Cortex of kidney (tissue), 1 donor: ENCODE measurements at places on chromosomes 5 and 9.

- DNase-seq, result no peak
Measured at GRCh38 chr9:16202221-16202620, 649.4 kb downstream of the CCDC171 start.

- no peak for DNase-seq
Measured at GRCh38 chr9:85453850-85454249, 287.9 kb downstream of the AGTPBP1 start.

DNA sequence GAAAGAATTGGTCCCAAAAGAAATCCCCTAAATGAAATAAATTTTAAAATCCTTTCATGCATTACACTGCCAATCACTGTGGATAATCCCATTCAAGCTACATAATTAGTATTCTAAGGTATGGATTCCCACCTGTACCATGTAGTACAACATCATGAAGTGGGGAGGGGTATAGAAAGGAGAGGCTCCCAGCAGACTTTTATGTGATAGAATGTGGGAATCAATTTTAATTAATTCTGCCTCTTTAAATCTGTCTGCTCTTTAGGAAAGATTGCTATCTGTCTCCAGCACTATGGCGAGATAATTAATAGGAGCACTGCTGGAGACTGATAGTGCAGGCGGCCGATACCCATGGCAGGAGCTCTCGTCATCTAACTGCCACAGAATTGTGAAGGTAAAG lies 95.4 kb downstream of the CDH12 start:
- no peak for DNase-seq

- no peak for DNase-seq
Measured at GRCh38 chr5:83145241-83145640, 67.9 kb downstream of the XRCC4 start.

DNA sequence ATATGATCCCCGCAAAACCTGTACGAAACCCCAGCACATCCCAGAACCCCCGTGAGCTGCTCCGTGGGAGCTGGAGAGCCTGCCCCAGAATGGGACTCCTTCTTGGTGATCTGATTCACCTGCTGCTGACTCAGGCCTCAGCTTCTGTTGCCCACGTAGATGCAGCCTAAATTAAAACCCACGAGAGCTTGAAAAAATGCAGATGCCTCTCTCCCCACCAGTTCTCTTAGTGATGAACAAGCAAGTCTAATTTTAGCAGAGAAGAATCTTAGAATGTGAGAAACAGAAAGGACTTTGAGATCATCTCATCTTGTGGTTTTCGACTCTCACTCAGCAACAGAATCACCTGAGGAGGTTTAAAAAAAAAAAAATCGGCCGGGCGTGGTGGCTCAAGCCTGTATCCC lies 57.6 kb downstream of the TMOD1 start:
- no peak for DNase-seq

- no peak for DNase-seq
Measured at GRCh38 chr9:79694676-79695400, 123.1 kb downstream of the TLE4 start.

DNA sequence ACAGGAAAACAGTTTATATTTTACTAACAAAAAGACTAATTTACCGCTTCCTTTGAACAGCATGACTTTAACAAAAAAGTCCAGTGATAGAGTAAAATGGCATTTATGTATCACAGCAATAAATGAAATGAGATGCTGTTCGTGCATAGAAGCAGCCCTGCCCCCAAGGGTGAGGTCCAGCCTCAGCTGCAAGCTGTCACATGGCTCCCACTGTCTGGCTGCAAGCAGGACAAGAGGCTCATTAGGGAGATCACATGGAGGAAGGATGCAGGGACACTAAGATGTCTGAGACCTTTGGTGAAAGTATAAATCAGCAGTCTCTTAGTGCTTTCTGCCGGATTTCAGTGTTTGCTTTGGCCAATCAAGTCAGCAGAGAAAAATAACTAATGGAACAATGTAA lies 23.0 kb downstream of the GDNF start:
- DNase-seq, result no peak

DNA sequence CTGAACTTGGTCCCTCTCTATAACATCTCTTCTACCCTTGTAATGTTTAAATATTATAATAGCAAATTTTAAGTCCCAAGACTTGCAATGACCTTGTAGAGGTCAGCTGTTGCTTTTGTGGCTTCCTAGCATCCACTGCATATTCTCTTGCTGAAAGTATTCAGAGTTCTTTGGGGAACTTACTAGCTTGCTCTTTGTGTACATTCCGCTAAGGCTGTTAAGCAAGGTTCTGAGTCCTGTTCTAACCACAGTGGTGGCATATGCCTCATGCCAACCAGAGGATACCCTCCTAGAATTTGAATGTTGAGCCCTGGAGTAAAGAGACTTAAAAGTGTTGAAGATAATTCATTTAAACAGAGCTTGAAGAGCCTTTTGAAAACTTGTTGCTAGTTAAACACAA lies 570.9 kb downstream of the TLE1 start:
- no peak for DNase-seq

GRCh38 chr5:61100437-61100836 lies 61.8 kb downstream of the SMIM15 start:
- DNase-seq, result no peak

GRCh38 chr5:143401227-143402016 lies 2.1 kb downstream of the NR3C1 start:
- DNase-seq, result no peak

- no peak for DNase-seq
Measured at GRCh38 chr5:142293486-142293885, 31.3 kb downstream of the SPRY4 start.

DNA sequence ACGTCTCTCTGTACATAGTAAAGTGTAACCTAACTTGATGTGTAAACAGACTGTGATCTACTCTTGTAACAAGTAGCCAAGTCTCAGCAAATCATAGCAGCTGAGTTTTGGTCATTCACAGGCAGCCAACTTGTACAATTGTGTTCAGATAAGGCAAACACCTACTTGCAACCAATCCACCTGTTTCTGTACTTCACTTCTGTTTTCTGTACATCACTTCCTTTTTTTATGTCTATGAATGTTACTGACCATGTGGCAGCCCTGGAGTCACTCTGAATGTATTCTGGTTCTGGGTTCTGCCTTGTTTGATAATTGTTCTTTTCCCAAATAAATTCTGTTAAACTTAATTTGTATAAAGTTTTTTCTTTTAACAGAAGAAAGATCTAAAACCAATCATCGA lies 26.0 kb downstream of the RLN2 start:
- no peak for DNase-seq

DNA sequence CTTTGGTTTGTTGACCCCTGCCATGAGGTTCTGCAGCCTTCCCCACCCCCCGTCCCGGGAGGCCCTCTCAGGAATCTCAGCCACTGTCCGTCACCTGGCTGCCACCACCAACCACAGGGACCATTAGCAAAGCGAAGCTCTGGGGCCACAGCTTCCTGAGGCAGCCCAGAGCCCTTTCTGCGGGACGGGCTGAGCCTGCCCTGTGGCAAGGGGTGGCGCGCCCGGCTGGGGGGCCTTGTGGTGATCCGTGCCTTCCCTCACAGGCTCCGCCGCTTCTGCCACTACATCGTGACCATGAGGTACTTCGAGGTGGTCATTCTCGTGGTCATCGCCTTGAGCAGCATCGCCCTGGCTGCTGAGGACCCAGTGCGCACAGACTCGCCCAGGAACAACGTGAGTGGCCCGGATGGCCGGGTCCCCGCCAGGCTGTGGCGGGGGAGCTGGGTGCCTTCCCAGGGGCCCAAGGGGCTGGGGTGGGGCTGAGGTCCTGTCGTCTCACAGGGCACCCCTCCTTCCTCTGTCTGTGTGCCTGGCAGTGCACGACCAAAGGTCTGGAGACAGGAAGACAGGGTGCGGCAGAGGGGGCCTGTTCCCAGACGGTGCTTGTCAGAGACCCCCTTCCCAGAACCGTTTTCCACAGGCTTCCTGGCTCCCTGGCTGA lies 169.2 kb downstream of the CACNA1B start:
- no peak for DNase-seq

DNA sequence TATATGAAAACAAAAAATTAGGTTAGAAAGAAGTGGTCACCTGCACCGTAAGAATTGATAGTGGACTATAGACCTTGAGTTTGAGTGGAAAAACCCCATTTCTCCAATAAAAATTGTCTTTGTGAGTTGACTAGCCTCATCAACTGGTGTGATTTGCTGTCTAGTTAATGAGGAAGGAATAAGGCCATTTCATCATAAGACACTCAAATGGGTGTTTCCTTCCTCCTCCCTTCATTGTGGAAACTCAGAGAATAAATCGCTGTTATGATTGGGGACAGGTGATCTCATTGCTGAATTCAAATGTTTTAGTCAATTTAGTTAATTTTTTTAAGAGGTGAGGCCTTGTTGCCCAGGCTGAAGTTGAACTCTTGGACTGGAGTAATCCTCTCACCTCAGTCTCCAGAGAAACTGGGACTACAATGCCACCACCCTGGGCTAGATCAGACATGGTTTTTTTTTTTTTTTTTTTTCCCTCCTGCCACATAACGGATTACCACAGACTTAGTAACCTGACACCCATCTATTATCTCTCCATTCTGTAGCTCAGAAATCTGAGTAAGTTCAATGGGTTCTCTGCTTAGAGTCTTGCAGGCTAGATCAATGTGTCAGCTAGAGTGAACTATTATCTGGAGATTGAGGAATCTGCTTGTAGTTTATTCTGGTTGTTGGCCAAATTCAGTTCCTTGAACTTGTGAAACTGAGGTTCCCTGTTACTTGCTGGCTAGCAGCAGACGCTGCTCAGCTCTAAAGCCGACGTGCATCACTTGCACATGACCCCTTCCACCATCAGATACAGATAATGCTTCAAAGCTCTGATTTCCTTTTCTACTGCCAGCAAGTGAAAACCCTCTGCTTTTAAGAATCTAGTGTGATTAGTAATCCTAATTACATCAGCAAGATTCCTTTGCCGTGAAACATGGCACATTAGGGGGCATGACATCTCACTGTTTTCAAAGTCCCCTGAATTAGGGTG lies 663.8 kb upstream of the CDH9 start:
- no peak for DNase-seq

GRCh38 chr5:151086905-151087360 lies 6.1 kb upstream of the TNIP1 start:
- DNase-seq, result no peak

DNA sequence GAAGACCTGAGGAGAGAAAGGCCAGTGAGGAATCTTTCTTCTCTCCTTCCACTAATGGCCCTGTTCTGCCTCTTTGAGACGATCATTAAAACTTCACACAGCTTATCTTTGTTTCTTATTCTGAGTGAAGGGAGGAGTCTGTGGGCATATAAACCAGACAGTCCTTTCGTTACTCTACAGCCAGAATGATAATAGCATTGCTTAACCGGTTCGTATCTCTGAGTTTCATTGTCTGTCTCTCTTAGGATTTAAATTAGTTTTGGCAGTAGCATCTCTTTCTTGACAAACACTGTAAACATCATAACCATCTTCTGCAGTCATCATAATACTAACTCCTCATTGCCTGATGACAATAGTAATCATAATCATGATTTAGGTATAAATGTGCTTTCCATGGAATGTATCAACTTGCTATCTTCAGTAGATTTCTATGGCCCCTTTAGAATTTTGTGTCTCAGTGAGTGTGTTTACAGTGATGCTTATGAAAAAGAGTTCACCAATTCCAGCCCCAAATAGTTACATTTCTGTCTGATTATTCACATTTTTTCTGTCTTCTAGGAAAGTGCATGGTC lies 618.8 kb upstream of the KLF4 start:
- no peak for DNase-seq

GRCh38 chr9:95669253-95669652 lies 152.5 kb upstream of the PTCH1 start:
- DNase-seq, result no peak

- no peak for DNase-seq
Measured at GRCh38 chr5:92822183-92822582, 758.8 kb downstream of the NR2F1-AS1 start.

GRCh38 chr9:16271967-16272366 lies 598.5 kb downstream of the BNC2 start:
- DNase-seq, result no peak

DNA sequence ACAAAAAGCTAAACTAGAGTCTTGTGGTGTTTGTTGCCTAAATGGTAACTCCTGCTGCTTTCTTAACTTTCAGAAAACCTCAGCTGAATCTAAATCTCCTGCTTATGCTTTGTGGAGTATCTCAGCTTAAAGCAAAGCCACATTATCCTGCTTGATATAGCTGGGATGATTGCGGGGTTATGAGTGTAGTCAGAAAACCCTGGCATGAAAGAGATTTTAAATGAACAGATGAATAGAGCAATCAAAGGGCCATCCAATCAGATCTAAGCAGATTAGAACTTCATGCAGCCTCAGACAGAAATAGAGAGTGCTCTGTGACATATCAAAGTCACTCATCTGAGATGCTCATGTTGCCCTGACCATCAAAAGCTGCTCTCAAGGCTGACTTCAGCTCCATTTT lies 305.5 kb downstream of the DMRT2 start:
- DNase-seq, result no peak

DNA sequence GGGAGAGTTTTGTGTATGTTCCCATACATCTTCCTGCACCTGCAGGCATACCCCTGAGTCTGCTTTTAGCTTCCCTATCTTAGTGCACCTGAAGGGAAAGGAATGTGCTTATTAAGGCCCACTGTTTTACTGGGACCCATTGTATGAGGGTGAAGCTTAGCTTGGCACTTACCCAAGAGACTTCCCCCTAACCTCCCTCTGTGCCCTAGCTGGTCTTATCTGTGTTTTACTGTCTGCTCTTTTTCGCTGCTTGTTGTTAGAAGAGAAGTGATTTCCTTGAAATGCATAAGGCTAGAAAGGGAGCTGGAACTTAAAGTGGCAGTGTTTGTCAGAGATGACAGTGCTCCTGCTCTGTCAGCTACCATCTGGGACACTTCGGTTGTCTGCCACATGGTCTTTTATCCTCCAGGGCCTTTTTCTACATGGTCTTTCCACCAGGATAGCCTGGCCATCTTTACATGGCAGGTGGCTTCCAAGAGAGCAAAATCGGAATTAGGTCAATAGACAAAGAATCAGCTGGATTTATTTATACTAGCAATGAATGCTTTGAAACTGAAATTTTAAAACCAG lies 122.5 kb upstream of the SLC44A1 start:
- no peak for DNase-seq

- DNase-seq, result no peak
Measured at GRCh38 chr9:75170898-75171360, 82.6 kb downstream of the OSTF1 start.

DNA sequence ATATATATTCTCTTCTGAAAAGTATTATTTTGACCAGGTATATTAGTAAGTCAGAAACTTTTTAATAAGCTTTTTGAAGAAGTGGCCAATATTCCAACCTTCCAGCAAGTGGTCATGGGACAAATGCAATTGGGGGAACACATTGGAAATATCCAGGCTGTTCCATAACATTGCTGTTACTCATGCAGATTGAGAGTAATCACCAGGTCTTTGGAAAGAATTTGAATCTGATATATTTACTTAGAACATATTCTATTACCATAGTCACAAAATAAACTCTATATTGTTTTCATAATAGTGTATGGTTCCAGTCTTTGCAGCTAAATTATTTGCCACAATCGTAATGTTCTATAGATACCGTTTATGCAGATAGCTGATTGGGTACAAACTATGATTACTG lies 102.8 kb downstream of the TAF11L14 start:
- no peak for DNase-seq

DNA sequence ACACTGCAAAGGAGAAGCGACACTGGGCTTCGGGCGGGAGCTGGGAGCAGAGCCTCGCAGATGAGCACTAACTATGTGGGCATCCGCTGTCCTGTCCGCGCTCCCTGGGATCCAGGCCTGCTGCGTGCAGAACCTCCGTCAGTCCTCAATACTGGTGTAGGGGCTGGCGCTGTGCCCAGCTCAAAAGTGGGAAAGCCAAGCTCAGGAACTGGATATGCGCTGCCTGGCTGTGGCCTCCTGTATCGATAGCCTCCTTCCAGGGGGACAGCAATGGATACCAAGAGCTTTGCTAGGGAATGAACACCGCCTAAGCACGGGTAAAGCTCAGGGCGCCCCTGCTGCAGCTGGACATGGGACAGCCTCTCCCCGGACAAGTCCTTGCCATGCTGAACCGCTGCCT lies 270.4 kb downstream of the NSG2 start:
- no peak for DNase-seq
